Left hindlimb (tissue), 1 donor: ENCODE measurements at places on chromosomes 2 and 18.

- DNase-seq, result no peak
These were observed 39.2 kb downstream of the SCN1A start for GRCh38 chr2:166088634-166089033.

DNA sequence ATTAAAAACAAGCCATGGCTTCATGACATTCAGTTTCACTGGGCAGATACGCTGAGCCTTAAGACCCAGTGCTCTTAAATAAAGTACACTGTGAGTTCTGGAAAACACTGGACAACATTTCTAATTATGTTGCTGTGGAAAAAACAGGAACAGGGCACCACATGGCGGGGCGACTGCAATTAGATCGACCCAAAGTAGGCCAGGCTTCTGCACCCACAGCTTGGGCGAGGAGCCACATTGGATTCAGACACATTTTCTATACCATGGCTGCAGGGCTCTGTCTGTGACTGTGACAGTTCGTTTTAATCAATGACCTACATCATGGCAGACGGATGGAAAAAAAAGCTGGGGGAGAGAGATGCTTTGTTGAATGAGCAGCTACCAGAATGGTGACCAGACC lies 227.2 kb upstream of the HS6ST1 start:
- DNase-seq, result no peak

- no peak for DNase-seq
These were observed 128.0 kb upstream of the GYPC start for GRCh38 chr2:126527836-126528490.

GRCh38 chr2:72513011-72513410 lies 312.8 kb downstream of the EXOC6B start:
- no peak for DNase-seq

- no peak for DNase-seq
These were observed 94.8 kb downstream of the PPP1R1C start for GRCh38 chr2:182080493-182080892.

DNA sequence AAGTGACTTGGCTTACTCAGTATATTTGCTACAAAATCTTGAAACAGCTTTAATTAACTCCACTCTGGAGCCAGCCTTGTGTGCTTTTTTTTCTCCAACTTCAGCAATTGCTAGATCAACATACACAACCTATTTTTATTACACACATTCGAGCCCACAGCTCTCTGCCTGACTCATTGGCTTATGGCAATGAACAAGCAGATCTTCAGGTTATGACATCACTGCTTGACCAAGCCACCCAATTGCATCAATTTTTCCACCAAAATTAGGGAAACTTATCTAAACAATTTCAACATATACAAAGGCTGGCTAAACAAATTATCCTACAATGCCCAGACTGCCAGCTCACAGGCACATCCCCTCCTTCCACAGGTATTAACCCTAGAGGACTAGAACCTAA lies 39.6 kb upstream of the PDK1 start:
- no peak for DNase-seq

DNA sequence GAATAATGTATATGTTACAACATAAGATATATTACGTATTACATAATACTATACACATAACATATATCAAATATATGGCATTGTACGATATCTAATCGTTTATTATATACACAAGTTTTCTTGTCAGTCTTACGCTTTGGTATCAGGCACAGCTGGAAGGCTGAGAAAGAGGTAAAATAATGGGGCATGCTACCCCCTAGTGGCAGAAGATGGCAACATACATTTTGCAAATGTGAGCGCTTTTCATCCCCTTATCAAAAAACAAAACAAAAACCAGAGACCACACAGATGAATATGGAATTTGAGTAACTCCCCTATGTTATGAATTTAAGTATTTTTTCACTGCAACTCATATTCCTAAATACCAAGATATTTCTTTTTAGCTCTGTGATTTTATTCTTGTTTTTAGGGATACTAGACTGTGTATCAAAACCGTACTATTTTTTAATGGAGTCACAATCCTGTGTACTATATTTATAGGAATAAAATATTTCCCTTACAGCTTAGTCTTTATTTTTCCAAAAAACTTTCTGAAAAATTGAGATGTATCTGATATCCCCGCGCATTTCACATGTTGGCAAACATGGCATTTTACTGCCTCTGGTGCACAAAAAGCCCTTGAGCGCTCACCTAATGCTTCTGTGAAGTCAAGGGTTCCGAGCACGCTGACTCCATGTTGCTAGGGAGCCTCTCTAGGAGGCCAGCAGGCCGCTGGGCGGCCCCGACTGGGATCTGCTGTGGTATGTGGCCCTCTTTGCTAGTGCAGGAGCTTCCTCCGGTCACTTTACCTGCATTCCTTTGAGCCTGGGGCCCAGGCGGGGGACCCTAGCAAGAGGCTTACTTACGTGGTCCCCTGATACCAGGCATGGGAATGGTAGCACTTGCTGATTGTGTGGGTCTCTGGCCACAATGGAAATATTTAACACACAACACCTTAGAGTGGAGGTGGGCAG lies 62.5 kb downstream of the SLC4A3 start:
- DNase-seq, result peak; percentile 52

DNA sequence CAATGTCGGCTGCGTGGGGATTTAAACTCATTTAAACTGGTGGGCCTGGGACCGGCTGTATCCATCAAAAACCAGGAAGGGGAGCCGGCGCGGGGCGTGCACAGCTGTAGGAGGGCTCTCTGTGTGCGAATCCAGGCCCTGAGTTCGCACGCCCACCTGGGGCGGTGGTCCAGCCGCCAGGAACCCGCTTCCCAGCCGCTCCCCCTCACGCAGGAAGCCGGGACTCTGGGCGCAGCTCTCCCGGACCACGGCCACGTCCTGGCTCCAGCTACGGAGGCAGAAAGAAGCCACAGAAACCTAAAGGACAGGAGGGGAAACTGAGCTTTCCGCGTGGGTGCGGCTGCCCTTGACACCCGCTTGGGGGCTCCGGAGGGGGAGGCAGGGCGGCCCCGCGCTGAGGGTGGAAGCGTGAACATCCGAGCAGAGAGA lies 80.6 kb downstream of the GFPT1 start:
- peak; percentile 83 for DNase-seq

DNA sequence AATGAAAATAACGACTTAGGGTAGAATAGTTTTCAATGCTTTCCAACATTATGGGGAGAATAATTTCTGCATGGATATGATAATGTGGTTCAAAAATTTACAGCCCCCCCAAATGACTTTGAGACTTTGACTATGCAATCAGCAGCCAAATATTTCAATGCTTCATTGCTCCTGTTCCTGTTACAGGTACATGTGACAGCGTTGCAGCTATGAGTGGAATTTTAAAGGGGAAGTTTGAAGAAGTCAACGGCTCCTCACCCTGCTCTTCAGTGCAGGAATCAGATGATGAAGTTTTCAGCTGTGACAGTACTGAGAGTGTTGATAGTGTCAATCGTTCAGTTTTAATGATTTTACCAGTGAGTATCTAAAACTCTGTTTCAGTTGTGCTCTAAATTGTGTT lies 25.1 kb downstream of the CSRNP3 start:
- no peak for DNase-seq

GRCh38 chr2:41999592-42000281 lies 48.1 kb upstream of the PKDCC start:
- no peak for DNase-seq

DNA sequence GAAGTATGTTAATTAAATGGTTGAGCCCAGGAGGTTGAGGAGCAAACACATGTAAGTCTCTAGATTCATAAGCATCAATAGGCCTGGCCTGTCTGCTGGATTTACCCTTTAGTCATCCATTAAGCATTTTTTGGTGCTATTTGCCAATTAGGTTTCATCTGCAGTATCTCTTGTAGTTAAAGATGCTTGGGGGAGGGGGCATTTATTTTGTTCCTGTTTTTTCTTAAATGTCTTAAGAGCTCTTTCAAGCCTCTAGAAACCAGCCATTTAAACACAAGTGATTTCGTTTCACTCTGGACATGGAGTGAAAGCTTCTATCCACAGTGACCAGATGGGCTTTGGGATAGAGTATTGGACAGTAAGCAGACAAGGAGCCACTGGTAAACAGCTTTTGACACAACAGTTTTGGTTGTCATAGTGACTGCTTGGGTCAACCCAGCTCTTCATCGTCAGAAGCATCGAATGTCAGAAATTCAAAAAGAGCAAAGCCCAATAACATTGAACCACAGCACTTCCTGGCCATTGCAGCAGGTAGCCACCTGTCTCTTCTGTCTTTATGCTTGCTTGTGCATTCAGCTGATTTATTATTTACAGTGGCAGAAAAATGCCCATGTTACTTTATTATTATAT lies 4.9 kb downstream of the QPCT start:
- DNase-seq, result no peak

- no peak for DNase-seq
These were observed 112.2 kb upstream of the TTC39C start for GRCh38 chr18:23902396-23902795.
